ENCODE measurements at places on chromosomes 5 and 9.

DNA sequence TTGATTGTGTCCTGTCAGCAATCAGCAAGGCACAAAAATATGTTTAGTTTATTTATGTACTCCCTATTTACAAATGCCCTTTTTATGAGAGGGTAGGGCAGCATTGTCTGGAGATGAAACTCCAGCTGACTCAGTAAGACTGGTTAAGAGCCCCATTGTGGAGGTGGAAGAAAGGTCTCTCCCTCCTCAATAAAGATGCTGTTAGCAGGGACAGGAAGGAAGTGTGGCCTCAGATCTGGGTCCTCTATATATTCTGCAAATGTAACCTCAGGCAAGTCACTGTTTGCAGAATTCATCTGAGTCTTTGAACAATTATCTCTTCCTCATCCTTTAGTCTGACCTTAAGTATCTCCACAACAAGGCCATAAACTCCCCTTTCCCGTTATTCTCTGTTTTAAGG, 48.3 kb upstream of the TRAF1 start:
- DNase-seq: no peak
- no peaks in the 10 kb centered on the region for H3K27me3 ChIP-seq
- H3K4me3 ChIP-seq: no peak overlapping the region
- no peaks in the 10 kb centered on the region for H3K4me1 ChIP-seq

- no peaks in the 10 kb centered on the region for H3K4me1 ChIP-seq
- no peak overlapping the region for H3K4me3 ChIP-seq
- H3K36me3 ChIP-seq: no peaks in the 10 kb centered on the region
Observed at GRCh38 chr5:146862641-146863040, 15.9 kb downstream of the PPP2R2B start.

DNA sequence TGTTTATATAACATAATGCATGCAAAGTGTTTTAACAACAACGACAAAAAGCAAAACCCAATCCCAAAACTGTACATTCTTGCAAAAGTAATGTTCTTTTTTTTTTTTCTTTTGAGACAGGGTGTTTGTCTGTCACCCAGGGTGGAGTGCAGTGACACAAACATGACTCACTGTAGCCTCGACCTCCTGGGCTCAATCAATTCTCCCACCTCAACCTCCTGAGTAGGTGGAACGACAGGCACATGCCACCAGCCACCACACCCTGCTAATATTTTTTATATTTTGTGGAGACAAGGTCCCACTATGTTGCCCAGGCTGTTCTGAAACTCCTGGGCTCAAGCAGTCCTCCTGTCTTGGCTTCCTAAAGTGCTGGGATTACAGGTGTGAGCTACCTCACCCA, 13.6 kb upstream of the HAVCR1 start:
- DNase-seq: no peak
- H3K27me3 ChIP-seq: no peaks in the 10 kb centered on the region
- H3K4me1 ChIP-seq: no peaks in the 10 kb centered on the region
- H3K36me3 ChIP-seq: no peaks in the 10 kb centered on the region
- H3K27ac ChIP-seq: no peak overlapping the region
- no peak overlapping the region for H3K4me3 ChIP-seq

DNA sequence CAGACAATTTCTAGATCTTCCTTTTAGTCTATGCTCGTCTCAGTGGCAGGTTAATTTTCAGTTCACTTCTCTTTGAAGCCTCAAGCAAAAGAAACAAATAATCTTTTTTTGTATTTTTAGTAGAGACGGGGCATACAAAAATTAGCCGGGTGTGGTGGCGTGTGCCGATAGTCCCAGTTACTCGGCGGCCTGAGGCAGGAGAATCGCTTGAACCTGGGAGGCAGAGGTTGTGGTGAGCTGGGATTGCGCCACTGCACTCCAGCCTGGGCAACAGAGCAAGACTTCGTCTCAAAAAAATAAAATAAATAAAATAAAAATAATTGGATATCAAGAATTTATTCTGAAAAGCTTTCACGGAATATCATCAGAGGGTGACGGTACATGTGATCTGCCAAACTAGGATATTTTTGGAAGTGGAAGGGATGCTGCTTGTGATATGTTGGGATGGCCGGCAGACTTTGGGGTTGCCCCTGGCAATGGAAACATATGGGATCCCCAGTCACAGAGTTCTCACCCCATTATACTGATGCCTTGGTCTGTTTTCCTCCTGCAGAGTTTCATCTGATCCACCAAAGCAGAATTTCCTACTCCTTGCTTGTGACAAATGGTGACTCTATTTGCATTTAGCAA, 7.6 kb upstream of the LCP2 start:
- no peaks in the 10 kb centered on the region for H3K27me3 ChIP-seq
- H3K27ac ChIP-seq: no peak overlapping the region
- H3K4me3 ChIP-seq: no peak overlapping the region
- DNase-seq: no peak
- no peaks in the 10 kb centered on the region for H3K36me3 ChIP-seq

- H3K27ac ChIP-seq: no peak overlapping the region
- DNase-seq: no peak
- H3K4me1 ChIP-seq: no peaks in the 10 kb centered on the region
- H3K36me3 ChIP-seq: no peaks in the 10 kb centered on the region
- H3K4me3 ChIP-seq: no peak overlapping the region
Observed at GRCh38 chr9:5531101-5531882, 21.0 kb downstream of the PDCD1LG2 start.

GRCh38 chr5:148147415-148147814, 20.9 kb upstream of the SPINK14 start:
- no peaks in the 10 kb centered on the region for H3K36me3 ChIP-seq
- DNase-seq: no peak
- H3K27me3 ChIP-seq: no peaks in the 10 kb centered on the region
- H3K27ac ChIP-seq: no peak overlapping the region
- H3K4me3 ChIP-seq: no peak overlapping the region
- H3K4me1 ChIP-seq: no peaks in the 10 kb centered on the region

DNA sequence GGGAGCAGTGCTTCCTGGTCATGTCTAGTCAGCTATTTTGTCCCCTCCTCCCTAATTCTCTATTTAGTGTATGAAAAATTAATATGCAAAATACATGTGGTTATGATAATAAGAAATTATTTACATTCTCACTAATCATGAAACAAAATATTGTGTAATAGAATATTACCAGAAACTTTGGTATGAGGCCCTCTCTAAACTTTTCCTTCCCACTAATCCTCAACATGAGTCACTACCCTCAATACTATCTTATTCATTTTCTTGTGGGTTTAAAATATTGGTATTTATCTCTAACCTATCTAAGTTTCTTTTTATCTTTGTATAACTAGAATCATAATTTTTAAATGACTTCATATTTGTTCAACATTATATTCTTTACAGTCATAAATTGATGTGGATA, 545.9 kb upstream of the PTPRD start:
- H3K36me3 ChIP-seq: no peaks in the 10 kb centered on the region
- H3K27ac ChIP-seq: no peak overlapping the region
- H3K27me3 ChIP-seq: no peaks in the 10 kb centered on the region

- H3K4me1 ChIP-seq: no peaks in the 10 kb centered on the region
- no peak overlapping the region for H3K4me3 ChIP-seq
- DNase-seq: no peak
- peaks cover 12% of the 10 kb centered on the region for H3K36me3 ChIP-seq
- no peak overlapping the region for H3K27ac ChIP-seq
- H3K27me3 ChIP-seq: no peaks in the 10 kb centered on the region
Observed at GRCh38 chr9:98240475-98240874, 15.0 kb downstream of the TBC1D2 start.

DNA sequence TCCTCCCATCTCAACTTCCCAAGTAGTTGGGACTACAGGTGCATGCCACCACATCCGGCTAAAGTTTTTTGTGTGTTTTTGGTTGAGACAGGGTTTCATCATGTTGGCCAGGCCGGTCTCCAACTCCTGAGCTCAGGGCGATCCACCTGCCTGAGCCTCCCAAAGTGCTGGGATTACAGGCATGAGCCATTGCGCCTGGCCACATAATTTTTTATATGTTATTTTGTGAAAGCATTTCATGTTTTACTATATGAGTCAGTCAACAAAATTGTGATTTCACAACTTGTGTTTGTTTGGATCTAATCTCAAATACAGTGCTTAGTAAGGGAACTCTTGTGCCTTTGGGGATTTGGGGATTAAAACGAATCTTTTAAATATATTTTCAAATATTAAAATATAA, 20.0 kb upstream of the FAM120AOS start:
- no peak overlapping the region for H3K27ac ChIP-seq
- H3K27me3 ChIP-seq: no peaks in the 10 kb centered on the region
- no peak overlapping the region for H3K4me3 ChIP-seq
- peaks cover 6% of the 10 kb centered on the region for H3K4me1 ChIP-seq
- no peaks in the 10 kb centered on the region for H3K36me3 ChIP-seq
- no peak for DNase-seq

- no peak for DNase-seq
- H3K27ac ChIP-seq: no peak overlapping the region
- H3K27me3 ChIP-seq: no peaks in the 10 kb centered on the region
- H3K36me3 ChIP-seq: no peaks in the 10 kb centered on the region
- H3K4me3 ChIP-seq: no peak overlapping the region
- no peaks in the 10 kb centered on the region for H3K4me1 ChIP-seq
Observed at GRCh38 chr5:74415695-74416102, 224.8 kb downstream of the ENC1 start.

DNA sequence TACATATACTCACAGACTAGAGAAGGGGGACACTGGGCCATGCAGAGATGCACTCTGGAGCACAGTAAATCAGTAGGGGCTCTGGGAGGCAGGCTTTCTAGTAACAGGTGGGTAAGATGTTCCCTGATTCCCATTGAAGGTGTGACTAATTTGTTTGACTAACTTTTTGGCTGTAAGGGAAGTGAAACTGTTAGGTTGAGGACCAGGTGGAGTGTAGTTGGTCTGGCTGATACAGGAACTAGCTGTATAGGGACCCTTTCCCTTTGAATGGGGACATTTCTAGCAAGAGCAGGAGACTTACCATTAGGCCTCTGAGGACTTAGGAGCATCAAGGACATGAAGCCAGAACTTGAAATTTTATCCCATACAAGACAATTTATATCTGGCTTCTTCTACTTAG, 989.6 kb upstream of the COX7C start:
- H3K27ac ChIP-seq: no peak overlapping the region
- no peaks in the 10 kb centered on the region for H3K4me1 ChIP-seq
- DNase-seq: no peak
- H3K27me3 ChIP-seq: no peaks in the 10 kb centered on the region

GRCh38 chr5:115545351-115545882, 842 bp upstream of the FEM1C start:
- H3K36me3 ChIP-seq: peaks cover 3% of the 10 kb centered on the region
- H3K4me1 ChIP-seq: peaks cover 11% of the 10 kb centered on the region
- peak overlapping the region; percentile 90 for H3K4me3 ChIP-seq
- H3K27ac ChIP-seq: peak overlapping the region; percentile 42

GRCh38 chr5:133801955-133802751, 166.3 kb downstream of the C5orf15 start:
- peak; percentile 15 for DNase-seq
- no peaks in the 10 kb centered on the region for H3K27me3 ChIP-seq
- no peak overlapping the region for H3K27ac ChIP-seq
- H3K4me3 ChIP-seq: no peak overlapping the region
- no peaks in the 10 kb centered on the region for H3K36me3 ChIP-seq

GRCh38 chr9:4575997-4576396, 85.7 kb downstream of the SLC1A1 start:
- H3K4me3 ChIP-seq: no peak overlapping the region
- peaks cover 8% of the 10 kb centered on the region for H3K4me1 ChIP-seq
- H3K36me3 ChIP-seq: no peaks in the 10 kb centered on the region
- DNase-seq: no peak

GRCh38 chr9:93010704-93011103, 47.8 kb upstream of the SUSD3 start:
- H3K36me3 ChIP-seq: no peaks in the 10 kb centered on the region
- H3K27me3 ChIP-seq: no peaks in the 10 kb centered on the region
- H3K27ac ChIP-seq: no peak overlapping the region
- H3K4me1 ChIP-seq: peaks cover 2% of the 10 kb centered on the region

- H3K36me3 ChIP-seq: peaks cover 18% of the 10 kb centered on the region
- no peaks in the 10 kb centered on the region for H3K27me3 ChIP-seq
Observed at GRCh38 chr5:141534492-141535213, 45.8 kb downstream of the PCDHGC5 start.

DNA sequence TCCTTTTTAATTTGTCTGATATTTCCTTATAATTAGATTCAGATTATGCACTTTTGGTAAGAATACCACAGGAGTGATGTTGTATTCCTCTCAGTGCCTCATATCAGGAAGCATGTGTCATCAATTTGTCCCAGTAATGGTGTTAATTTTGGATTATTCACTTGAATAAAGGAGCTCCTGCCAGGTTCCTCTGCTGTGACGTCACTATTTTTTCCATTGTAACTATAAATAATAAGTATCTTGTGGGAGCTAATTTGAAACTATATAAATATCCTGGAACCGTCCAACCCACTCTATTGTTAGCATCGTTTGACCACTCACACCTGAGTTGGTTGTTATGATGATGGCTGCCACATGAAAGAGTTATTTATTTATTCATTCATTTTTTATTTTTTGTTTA, 107.9 kb downstream of the INVS start:
- H3K27ac ChIP-seq: no peak overlapping the region
- no peaks in the 10 kb centered on the region for H3K27me3 ChIP-seq
- H3K4me1 ChIP-seq: no peaks in the 10 kb centered on the region
- no peaks in the 10 kb centered on the region for H3K36me3 ChIP-seq

DNA sequence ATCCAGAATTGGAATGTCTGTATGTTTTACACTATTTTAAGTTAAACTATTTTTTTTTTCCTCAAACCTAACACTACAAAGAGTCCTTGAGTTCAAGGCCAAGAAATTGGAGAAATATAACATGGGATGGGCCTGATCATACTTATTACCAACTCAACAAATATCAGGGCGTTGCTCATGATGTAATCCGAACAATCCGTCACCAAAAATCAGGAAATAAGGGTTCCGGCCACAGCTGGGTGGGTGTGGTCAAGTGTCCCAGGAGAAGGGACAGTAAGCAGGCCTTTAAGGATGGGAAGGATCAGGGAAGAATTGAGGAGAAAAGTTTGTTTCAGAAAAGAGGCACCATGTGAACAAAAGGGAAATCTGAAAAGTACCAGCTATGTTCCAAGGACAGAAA, 29.8 kb downstream of the MED27 start:
- no peaks in the 10 kb centered on the region for H3K36me3 ChIP-seq
- H3K27me3 ChIP-seq: no peaks in the 10 kb centered on the region
- H3K4me3 ChIP-seq: no peak overlapping the region
- peak overlapping the region; percentile 54 for H3K27ac ChIP-seq
- peaks cover 6% of the 10 kb centered on the region for H3K4me1 ChIP-seq
- DNase-seq: no peak

- H3K27me3 ChIP-seq: no peaks in the 10 kb centered on the region
- H3K4me1 ChIP-seq: peaks cover 36% of the 10 kb centered on the region
- no peak for DNase-seq
- H3K36me3 ChIP-seq: no peaks in the 10 kb centered on the region
Observed at GRCh38 chr9:122091682-122092592, 1.2 kb downstream of the TTLL11 start.

- H3K27me3 ChIP-seq: no peaks in the 10 kb centered on the region
- H3K4me3 ChIP-seq: no peak overlapping the region
- no peak overlapping the region for H3K27ac ChIP-seq
- no peaks in the 10 kb centered on the region for H3K36me3 ChIP-seq
- no peak for DNase-seq
- no peaks in the 10 kb centered on the region for H3K4me1 ChIP-seq
Observed at GRCh38 chr9:86075132-86076109, 23.9 kb downstream of the GOLM1 start.

GRCh38 chr5:38290028-38290653, 31.8 kb downstream of the EGFLAM start:
- H3K27me3 ChIP-seq: no peaks in the 10 kb centered on the region
- no peak overlapping the region for H3K4me3 ChIP-seq
- H3K27ac ChIP-seq: no peak overlapping the region
- H3K36me3 ChIP-seq: no peaks in the 10 kb centered on the region

GRCh38 chr9:4894076-4894475, 91.0 kb upstream of the JAK2 start:
- H3K27me3 ChIP-seq: no peaks in the 10 kb centered on the region
- H3K27ac ChIP-seq: no peak overlapping the region
- DNase-seq: no peak
- H3K36me3 ChIP-seq: no peaks in the 10 kb centered on the region
- H3K4me3 ChIP-seq: no peak overlapping the region
- no peaks in the 10 kb centered on the region for H3K4me1 ChIP-seq
